Thoracic aorta endothelial cell (primary cell): ENCODE measurements at places on chromosomes 16 and 17. TPM values are rescaled to one million over a fixed set of nuclear protein-coding genes. Genes with fewer than 3 reads are reported as not detected.

The RAB11FIP4 gene
- total RNA-seq = 0.13 and 0.29 TPM in 2 replicates

The CSH1 gene
- total RNA-seq = not detected in 2 replicates

The SLC5A2 gene
- 0.07 TPM in 1 of 2 replicates, not detected in the other for total RNA-seq

The KIF2B gene
- not detected in 2 replicates for total RNA-seq

The CCL2 gene
- 95.8 and 128 TPM in 2 replicates for total RNA-seq

The GGT6 gene
- not detected in 2 replicates for total RNA-seq

The HOXB4 gene
- 4.8 and 15.7 TPM in 2 replicates for total RNA-seq

The NPIPA8 gene
- total RNA-seq = 0.22 TPM in 1 of 2 replicates, not detected in the other

The HID1 gene
- total RNA-seq = 14.9 and 28.4 TPM in 2 replicates

The CDH13 gene
- 59.2 and 142 TPM in 2 replicates for total RNA-seq

The CNTD1 gene
- total RNA-seq = not detected in 2 replicates

The RAP1GAP2 gene
- 0.29 and 9.0 TPM in 2 replicates for total RNA-seq

The CACNG5 gene
- total RNA-seq = not detected in 2 replicates

The GUCY2D gene
- not detected in 2 replicates for total RNA-seq

The TNFRSF13B gene
- not detected in 2 replicates for total RNA-seq

The CACNG1 gene
- not detected in 2 replicates for total RNA-seq

The PDF gene
- total RNA-seq = 8.5 and 11.7 TPM in 2 replicates

The DRC3 gene
- total RNA-seq = 1.3 and 1.9 TPM in 2 replicates

The INCA1 gene
- 0.22 and 0.27 TPM in 2 replicates for total RNA-seq

The KRT24 gene
- total RNA-seq = not detected in 2 replicates

The SP6 gene
- 1.7 and 2.4 TPM in 2 replicates for total RNA-seq

The TMEM114 gene
- not detected in 2 replicates for total RNA-seq
